ENCODE measurements at places on chromosomes 3 and 15.

DNA sequence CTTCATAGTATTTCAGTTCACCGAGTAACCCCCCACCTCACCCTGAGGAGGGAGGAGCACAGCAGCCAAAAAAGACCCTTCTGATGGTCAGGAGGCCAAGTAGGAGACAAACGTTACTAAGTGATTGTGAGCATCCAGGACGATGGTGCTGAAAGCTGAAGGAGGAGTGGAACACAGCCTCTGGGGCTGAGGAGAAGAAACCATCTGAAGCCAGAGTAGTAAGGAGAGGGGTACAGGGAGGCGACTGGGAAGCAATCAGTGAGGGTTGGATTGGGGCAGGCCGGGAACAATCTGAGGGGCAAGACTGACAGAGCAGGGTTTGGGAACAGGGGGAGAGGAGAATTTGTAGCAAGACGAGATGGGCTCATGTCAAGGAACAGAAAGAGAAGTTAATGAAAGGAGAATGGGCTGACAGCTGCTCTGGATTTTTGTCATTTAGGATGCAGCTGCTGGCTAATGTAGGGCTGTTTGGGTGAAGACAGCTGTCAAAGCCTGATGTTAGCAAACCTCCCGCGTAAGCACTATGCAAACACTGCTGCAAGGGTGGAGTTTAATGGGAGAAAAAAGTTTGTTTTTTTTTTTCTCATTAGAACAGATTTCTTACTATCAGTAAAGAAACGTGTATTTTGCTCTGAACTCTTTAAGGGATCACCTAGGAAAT, 622.2 kb downstream of the EDEM1 start:
- no peak for DNase-seq

DNA sequence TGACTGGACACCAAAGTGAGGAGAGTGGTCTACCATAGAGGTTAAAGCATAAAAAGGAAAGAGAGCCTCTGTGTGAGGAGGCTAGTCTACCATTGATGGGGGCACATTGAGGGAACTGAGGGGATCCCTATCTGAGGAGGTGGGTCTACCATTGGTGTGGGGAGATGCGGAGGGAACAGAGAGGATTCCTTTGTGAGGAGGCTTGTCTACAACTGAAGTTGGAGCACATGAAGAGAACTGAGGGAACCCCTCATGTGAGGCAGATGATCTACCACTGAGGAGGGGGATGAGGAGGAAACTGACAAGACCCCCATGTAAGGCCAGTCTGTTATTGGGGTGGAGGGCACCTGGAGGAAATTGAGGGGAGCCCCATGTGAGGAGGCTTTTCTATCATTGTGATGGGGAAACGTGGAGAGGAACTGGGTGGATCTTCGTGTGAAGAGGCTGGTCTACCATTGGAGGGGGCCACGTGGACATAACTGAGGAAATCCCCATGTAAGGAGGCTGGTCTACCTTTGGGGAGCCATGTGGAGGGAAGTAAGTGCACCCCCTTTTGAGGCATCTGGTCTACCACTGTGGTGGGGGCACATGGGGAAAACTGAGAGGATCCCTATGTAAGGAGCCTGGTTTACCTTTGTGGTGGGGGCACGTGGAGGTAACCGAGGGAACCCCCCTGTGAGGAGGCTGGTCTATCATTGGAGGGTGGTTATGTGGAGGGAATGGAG, 160.1 kb downstream of the FBLN2 start:
- DNase-seq = no peak

DNA sequence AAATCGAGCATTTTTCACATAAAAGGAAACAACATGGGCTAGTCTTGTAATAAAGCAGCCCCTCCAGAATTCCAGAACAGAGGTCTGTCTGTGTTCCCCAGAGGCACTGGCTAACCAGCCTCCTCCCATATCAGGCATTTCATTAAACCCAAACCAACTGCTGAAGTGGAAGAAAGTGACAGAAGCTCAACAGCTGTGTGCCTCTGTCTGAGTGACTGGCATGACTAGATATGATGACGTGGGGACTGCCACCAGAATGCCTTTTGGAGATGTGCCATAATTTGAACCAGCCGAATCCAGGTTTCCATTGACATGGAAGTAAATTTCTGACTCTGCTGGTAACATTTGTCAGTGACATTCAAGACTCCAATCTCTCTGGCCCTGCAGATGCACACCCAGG, 8.7 kb downstream of the LIMD1 start:
- DNase-seq = no peak

DNA sequence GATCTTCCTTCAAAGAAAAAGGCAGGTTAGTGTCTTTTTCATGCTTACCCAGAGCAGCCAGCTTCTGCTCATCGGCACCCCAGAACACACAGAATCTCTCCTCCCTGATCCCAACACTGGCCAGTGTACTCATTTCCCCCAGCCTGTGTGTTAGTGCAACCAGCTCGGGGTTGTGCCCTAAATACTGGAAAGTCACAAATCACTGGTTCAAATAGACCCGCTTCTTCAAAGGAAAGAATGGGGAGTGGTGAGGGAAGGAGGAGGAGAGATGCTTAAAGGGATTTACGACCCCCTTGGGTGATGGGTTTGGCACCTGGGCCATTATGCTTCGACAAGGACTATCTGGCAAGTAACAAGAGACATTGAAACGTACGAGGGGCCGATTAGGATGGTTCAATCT, 114.0 kb downstream of the FOXB1 start:
- DNase-seq = no peak

DNA sequence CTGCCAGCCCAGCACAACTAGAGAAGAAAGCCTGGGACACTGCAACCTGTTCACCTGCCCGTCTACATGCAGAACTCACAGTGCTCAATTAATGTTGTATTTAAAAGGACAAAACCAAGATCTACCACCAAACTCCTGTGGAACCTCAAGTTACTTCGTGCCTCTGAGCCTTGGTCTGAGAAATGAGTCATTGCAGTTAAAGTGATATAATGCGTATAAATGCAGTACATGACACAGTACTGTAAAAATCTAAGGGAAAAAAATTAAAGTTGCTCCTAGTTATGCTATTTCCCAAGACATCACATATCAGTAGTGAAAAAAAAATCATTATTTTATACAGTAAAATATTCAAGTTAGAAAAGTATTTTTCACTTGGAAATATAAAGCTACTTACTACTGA, 138.9 kb downstream of the ZIC4 start:
- no peak for DNase-seq

- DNase-seq = no peak
These were observed 55.9 kb upstream of the PLCL2 start for GRCh38 chr3:16828815-16829214.

DNA sequence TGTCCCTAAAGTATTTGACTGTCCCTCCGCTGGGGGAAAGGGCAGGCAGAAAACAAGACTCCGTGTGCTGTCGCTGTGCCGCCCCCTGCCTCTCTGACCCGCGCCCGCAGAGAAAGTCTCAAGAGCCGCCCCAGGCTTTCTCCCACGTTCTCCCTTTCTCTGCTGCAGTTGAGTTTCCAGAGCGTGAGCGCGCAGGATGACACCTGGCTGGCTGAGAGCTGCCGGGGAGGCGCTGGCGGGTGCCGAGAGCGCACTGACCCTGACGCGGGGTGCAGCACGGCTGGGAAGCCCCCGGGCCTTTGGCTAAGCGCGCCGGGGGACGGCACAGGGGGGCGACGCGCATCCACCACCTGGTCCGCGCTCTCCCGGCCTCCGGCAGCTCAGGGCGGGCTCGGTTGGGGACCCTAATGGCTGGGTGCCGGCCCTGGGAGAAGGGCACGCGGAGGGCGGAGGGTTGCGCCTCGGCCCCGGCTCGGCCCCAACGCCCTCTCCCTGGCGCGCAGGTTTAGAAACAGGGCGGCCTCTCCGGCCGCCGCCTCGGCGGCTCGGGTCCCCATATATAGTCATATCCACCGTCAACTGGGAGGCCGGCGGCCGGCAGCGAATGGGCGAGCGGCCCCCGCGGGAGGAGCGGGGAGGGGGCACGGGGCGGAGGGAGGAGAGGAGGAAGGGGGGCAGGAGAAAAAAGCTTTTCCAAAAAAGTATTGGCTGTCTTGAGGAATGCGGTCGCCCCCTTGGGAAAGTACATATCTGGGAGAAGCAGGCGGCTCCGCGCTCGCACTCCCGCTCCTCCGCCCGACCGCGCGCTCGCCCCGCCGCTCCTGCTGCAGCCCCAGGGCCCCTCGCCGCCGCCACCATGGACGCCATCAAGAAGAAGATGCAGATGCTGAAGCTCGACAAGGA, at the start of gene TPM1:
TPM1 (plus strand) TSS at position 774 of the 903 bp plus-strand sequence; CDS start at position 857, 83 bp downstream.
- DNase-seq = peak; percentile 97

DNA sequence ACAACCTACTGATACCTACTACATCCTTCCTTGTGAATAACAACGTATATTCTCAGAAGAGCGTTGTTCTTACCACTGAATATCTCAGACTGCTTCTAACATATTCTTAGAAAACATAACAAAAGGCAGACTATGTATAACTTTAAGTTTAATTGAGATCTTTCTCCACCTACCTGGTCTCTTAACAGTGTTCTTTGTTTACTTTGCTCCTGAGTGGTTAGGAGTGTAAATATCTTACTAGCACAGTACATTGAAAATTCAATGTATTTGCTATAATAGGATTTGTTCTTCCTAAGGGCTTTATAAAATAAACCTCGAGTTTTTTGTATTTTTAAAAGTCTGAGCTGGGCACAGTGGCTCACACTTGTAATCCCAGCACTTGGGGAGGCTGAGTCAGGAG, 7.9 kb upstream of the BLM start:
- no peak for DNase-seq

DNA sequence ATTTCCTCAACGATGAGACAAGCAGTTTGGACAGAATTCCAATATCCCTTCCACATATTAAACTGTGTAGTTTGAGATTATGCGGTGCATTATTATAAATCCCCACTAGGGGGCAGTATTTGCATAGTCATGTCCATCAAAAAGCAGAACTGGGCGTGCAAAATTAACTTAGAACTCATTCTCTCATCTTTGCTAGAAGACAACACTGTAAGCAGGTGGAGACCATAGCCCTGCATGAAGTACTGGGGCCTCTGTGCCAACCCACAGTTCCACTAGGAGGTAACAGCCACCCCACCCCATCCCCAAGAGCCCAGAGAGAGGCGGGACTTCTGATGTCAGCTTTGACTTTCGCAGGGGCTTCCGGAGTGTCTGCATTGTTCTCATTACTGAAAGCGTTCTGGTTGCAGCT, 106.6 kb upstream of the TMC3 start:
- DNase-seq = peak; percentile 63

DNA sequence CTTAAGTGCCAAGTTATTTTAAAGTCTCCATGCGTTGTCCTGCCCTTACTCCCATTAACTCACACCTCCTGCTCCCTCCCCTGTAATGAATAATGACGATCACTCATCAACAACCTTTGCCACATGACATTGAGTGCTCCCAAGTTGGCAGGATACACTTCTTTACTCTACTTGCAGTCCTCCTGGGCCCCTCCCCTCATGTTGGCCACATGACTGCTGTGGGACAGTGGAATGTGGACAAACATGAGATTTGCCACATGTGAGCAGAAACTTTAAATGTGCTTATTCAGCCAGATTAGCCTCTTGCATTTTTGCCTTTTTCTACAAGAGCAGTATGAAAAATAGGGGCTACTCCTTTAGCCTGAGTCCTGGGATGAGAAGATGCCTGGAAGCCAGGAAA, 167.9 kb downstream of the DCLK3 start:
- no peak for DNase-seq

- DNase-seq = no peak
These were observed 35.3 kb downstream of the FOXL2 start for GRCh38 chr3:138911621-138912020.

DNA sequence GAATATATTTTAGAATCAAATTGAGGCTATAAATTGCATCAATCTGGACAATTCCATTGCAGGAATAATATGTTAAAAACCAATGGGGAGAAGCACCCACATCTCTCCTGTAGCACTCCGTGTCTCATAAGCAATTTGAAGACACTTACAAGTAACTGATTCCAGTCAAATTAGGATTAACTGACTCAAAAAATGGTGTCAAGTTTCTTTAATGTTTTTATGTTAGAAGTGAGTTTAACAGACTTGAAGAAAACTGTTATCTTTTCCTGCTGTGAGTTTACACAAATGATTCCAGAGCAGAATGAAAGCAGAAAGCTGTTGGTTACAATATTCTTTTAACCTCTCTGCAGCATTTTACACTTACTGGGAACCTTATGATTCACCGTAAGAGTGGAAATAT, 23.2 kb downstream of the RLBP1 start:
- DNase-seq = no peak

DNA sequence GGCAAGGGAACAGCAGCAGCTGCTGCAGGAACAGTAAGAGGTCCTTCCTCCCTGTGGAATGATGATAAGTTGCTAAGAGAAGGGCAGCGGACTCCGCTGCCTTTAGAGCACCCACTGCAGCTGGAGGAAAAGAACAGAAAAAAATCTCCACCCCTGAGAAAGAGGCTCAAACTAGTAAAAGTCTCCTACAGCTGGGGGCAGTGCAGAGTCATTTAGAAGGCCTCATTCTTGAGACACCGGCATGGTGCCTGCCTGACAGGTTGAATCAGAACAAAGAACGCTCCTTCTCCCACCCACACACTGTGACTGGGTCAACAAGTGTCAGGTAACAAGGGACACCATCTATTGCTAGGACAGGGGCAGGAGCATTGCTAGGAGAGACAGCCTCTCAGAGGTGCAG, 188.4 kb downstream of the ABHD5 start:
- DNase-seq = no peak

- no peak for DNase-seq
These were observed 14.7 kb upstream of the PLA2G4F start for GRCh38 chr15:42171122-42171521.

DNA sequence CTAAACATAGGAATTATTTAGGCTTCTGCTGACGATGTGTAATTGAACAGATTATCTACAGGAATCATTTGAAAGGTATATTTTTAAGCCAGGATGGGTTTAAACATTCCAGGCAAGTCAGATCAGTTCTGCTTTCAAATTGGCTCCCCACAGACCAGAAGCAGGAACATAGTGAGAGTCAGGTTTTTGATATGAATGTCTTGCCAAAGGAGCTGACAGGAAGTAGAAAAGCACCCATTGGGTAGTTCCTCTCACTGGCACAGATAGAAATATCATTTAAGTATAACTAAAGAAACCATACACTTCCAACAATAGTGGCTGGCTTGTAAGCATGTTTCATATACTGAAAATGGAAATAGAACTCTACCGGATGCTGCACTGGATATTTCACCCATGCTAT, 95.2 kb downstream of the CLDN1 start:
- no peak for DNase-seq

DNA sequence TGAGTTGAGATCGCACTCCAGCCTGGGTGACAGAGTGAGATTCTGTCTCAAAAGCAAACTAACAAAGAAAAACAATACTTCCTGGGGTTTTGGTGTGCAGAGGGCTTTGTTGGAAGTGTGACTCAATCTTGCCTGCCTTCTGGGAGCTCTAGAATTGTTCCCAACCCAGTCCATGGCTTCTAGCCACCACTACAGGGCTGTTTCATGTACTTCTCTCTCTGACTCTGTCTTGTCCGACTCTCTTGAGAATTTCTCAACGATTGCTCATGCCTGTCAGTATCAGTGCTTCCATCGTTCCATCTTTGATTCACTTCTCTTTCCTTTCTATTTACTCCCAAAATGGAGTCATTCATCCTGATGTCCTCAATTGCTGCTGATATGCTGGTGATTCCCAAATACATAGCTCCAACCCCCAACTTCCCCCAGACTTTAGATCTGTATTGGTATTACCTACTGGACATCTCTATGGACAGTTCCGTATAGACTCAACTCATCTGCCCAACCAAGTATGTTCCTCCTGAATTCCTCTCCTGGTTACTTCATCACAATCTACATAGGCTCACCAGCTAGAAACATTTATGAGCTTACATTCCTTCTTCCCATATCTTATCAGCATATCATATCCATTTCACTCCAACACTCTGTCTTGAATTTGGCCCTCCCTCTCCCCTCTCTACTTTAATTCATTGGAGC, 1.8 kb upstream of the AP2M1 start:
- DNase-seq = peak; percentile 80
